ENCODE measurements at places on chromosomes 5 and 9.

- no peak for DNase-seq
Observed at GRCh38 chr9:89177012-89177943, 1.3 kb downstream of the SHC3 start.

GRCh38 chr9:86434039-86434726, 80.0 kb upstream of the TUT7 start:
- no peak for DNase-seq

GRCh38 chr5:135208555-135208902, 174.5 kb upstream of the PITX1 start:
- no peak for DNase-seq

GRCh38 chr5:159163701-159164046, 45.7 kb downstream of the RNF145 start:
- DNase-seq: no peak

GRCh38 chr5:94698197-94698596, 79.7 kb downstream of the SLF1 start:
- no peak for DNase-seq

GRCh38 chr5:128632264-128632663, 94.2 kb upstream of the FBN2 start:
- DNase-seq: no peak

- no peak for DNase-seq
Observed at GRCh38 chr9:128149001-128149701, at the start of gene LCN2. Gene LCN2 (plus strand): TSS chr9:128149453. CDS start chr9:128149526, 73 bp downstream.

DNA sequence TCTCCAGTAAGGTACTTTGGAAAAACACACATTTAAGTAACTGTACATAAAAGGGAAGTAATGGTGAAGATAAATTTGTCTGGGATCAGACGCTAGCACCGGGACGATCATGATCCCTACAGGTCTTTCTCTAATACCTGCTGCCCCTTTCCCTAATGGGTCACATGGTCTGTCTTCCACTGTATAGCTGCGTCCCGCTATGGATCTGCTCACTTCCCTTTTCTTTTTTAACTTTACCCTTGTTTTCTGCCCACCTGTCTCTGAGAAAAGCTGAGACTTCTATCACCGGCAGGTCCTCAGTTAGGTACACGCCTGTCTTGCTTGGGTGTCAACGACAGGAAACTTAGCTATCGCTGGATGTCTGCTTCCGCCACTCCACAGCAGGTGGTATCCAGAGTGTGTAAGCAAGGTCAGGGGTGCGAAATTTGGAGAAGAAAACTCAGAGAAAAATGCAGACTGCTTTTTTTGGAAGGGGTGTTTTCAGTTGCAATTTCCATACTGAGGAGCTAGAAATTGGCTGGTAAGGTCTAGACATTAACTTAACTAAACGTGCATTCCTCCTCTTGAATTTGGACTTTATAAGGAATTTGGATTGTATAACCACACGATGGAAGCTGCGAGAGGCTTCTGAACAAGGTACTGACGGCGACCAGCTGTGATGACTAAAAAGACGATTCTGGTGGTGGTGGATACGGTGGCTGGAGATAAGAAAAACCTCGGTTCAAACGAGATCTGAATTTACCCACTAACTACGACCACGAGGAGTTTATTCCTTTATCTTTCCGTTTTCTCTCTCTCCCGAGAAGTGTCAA, 1.1 kb upstream of the ICE1 start:
- no peak for DNase-seq

DNA sequence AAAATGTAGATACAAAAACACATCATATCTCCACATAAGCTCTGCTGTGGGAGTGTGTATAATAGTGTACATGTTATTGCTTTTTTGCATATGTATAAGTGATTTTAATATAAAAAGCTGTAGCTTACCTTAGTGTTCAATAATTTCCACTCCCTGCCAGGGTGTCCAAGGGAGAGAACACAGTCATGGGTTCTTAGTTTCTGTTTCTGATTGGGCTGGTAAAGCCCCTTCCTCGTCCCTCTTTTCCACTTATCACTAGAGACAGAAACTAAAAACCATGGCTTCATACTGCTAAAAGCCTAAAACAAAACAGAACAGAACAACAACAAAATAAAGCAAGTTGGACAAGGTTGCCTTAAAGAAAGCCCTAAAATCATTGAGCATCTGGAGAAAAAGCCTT, 74.4 kb upstream of the S1PR3 start:
- no peak for DNase-seq

- no peak for DNase-seq
Observed at GRCh38 chr9:129886226-129887174, 51.2 kb downstream of the USP20 start.

- no peak for DNase-seq
Observed at GRCh38 chr9:72220589-72220988, 71.3 kb downstream of the GDA start.

DNA sequence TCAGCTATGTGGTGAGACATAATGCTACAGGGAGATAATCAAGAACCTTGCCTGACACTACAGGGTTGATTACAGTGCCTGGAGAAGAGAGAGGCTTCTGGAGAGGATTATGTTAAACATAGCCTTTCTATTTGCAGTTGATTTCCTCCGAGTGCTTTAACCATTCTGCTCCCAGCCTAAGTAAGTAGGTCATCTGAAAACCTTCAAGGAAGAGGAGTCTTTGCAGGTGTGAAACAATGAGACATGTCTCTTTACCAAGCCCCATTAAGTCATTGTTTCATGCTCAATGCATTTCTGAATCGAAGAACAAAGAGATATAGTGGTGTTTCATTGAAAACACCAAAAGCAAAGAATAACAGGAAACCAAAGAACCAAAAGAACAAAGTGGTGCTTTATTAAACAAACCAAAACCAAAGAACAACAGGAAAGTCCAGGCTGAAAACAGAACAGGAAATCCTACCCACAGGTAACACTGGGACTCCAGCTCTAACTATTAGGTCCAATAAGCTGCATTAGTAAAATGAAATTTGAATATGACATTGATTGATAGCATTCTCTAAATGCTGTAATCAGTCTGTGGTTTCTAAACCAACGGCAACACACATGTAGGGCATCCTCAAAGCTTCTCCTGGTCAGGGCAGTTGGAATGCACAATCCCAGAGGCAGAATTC, 113.3 kb upstream of the SPATA31D4 start:
- DNase-seq: no peak

GRCh38 chr9:93659837-93660177, 83.4 kb downstream of the PHF2 start:
- DNase-seq: no peak

DNA sequence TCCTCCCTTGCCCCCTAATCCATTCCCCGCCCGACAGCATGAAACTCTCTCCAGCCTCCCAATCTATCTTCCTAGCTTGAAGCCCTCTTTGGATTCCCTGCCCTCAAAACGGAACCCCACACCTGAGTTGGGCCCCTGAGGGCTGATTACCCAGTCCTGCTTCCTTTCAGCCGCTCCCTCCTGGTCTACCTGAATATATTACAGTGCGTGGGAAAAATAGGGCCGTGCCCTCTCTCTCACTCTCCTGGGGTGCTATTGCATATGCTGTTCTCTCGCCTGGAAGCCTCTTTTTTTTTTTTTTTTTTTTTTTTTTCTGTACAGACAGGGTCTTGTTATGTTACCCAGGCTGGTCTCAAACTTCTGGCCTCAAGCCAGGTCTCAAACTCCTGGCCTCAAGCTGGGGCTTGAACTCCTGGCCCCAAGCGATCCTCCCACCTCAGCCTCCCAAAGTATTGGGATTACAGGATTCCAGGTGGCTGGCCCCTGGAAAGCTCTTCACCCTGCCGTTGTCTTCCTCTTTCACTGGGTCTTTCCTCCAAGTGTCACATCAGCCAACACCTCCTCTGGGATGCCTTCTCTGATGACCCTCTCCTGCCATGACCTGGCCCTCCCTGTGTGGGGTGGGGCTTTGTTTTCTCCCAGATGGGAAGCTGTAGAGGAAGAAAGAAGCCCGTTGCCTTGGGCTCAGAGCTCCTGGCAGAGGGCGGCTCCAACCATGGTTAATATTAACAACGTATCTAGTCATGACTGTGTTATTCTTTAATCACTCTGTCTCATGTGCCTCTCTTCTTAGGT, 8.2 kb downstream of the DNM1 start:
- DNase-seq: no peak

GRCh38 chr5:31300501-31300900, 107.0 kb downstream of the CDH6 start:
- no peak for DNase-seq

DNA sequence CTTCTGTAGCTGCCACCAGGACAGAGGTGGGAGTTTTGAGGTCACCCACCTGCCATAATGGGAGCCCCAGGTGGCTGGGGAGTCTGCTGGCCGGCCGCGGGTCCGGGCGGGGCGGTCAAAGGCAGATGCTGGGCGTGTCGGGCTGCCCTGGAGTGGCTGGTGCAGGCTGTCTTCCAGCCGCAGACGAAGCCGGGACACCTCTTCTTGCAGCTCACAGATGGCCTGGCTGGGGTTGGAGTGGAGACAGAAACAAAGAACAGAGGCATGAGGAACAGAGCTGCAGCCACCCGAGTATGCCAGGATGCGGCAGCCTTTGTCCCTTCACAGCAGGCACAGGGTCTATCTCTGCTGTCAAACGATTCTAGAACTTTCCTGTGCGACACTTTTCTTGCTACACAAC, 18.0 kb downstream of the ORM2 start:
- DNase-seq: no peak

- DNase-seq: no peak
Observed at GRCh38 chr5:146788898-146789297, 89.7 kb downstream of the PPP2R2B start.

GRCh38 chr9:118290116-118290515, 585.9 kb downstream of the TLR4 start:
- DNase-seq: no peak

GRCh38 chr5:145797336-145797735, 37.8 kb downstream of the PRELID2 start:
- no peak for DNase-seq

DNA sequence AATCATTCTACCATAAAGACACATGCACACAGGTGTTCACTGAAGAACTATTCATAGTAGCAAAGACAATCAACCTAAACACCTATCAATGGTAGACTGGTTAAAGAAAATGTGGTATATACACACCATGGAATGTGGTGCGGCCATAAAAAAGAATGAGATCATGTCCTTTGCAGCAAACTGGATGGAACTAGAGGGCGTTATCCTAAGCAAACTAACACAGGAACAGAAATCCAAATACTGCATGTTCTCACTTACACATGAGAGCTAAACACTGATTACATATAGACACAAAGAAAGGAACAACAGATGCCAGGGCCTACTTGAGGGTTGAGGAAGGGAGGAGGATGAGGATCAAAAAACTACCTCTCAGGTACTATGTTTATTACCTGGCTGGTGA, 103.8 kb downstream of the DRD1 start:
- DNase-seq: no peak

GRCh38 chr9:128927731-128928411, 7.1 kb downstream of the PHYHD1 start:
- DNase-seq: no peak

- DNase-seq: no peak
Observed at GRCh38 chr9:116275418-116276195, 122.0 kb downstream of the PAPPA start.

- DNase-seq: no peak
Observed at GRCh38 chr9:107211284-107211923, 71.7 kb upstream of the RAD23B start.

DNA sequence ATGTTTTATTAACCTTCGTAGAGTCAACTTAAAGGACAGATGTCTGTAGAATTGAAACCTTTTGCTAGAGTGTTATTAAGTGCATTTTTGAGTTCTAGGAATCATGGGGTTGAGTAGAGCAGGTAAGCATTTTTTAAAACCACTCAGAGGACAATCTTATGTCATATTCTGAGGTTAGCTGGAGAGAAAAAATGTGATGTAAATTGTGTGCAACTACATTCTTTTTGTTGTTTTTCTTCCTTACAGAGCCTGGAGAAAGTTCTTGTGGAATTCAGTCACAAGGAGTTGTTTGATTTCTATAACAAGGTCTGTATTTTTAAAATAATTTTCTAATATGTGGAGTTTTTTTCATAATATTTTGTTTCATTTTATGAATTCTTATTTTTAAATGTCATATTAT, 206.4 kb downstream of the COMMD10 start:
- DNase-seq: no peak

GRCh38 chr5:73352243-73352642, 96.3 kb downstream of the FOXD1 start:
- DNase-seq: no peak

DNA sequence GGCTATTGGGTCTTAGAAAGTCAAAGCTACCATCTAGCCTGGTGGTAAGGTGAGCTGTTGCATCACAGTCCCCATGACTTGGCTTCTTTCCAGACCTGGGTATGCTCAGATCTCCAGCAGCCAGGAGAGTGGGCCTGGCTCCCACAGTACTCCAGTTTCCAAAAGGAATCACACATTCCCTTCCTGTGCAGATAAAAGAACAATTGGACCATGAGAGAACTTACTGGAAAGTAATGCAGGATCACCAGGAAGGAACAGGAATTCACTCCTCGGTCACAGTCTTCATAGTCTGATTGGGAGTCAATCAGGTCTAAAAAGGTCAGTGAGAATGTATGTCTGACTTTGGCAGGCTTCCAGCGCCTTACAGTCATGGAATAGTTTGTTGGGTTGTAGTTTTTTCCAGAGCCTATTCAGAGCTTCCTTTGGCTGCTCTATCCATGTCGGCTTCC, 47.8 kb upstream of the CD180 start:
- DNase-seq: no peak

DNA sequence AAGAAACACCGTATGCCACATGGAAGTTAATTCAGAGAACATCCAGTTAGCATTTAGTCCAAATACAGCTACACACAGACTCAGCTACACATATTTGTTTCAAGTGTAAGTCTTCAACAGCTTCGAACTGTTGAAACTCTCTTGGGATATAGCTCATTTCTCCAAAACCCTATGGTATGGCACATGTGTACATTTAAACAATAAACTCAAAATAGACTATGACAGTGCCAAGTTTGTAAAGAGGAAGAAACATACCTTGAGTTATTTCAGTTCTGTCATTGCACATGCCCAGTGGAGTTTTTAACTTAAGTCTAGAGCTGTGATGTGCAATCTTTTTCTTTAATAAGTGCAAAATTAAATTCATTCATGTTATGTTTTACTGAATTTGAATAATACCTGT, 155.1 kb upstream of the RAI14 start:
- no peak for DNase-seq

DNA sequence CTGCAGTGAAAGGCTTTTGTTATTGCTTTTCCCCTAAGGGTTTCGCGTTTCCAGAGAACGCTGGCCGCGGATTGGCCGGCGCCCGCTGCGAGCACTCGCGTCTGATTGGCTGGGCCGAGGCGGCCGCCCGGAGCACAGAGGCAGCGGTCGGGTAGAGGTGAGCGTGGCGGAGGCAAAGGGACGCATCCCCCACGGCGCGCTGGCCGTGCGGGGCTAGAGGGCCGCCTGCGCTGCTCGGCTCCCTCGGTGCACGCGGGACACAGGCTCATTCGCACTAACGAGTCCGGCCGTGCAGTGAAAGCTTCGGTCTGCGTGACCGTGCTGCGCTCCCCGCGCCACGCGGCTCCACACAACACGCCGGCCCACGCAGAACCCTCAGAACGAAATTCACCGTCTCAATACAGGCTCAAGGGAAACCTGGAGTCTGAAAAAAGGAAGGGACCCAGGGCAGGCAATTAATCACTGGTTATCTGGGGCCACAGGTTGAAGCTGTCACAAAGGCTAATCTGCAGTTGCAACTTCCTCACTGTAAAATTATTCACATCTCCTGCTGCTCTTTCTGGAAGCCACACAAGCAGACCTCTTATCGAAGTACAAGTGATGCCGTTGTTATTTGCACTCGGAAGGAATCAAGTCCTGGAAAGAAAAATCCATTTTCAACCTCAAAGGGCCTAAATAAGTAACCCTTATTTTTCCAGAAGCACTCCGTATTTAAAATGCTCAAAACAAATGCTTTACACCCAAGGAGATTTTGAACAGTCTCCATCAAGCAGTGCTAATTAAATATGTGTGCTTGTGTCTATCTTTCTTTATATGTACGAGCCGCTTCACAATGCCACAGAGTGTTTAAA, 94.6 kb downstream of the ZNF608 start:
- no peak for DNase-seq

Measured in activated CD4-positive, CD25-positive, alpha-beta regulatory T cell treated with anti-CD3 and anti-CD28 coated beads, Interleukin-2, amount 50 U/mL, for 16 hours (primary cell).